Activated naive CD4-positive, alpha-beta T cell (primary cell): ENCODE measurements at places on chromosomes 6 and 20.

- DNase-seq: no peak
Observed at GRCh38 chr20:24991897-24992486, 559 bp downstream of the APMAP start.

- DNase-seq: no peak
Observed at GRCh38 chr6:105493736-105494135, 90.9 kb upstream of the PREP start.

DNA sequence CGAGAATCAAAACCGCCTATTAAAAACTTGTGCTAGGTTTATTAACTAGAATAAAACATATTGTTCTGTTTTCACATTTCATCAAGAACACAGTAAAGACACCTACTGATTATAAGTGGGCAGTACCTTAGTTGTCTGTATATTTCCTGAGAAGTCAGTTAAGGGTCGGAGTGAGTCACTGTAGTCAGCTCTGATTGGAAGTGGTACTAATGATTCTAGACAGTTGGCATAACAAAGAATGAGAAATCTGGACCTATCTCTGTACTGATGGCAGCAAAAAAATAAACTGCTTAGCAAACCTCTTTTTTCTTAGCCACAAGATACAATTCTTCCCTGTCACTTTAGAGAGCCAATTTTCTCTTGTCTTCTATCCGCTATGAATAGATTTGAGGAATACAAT is 387.3 kb upstream of the ADGRB3 start:
- no peak for DNase-seq

DNA sequence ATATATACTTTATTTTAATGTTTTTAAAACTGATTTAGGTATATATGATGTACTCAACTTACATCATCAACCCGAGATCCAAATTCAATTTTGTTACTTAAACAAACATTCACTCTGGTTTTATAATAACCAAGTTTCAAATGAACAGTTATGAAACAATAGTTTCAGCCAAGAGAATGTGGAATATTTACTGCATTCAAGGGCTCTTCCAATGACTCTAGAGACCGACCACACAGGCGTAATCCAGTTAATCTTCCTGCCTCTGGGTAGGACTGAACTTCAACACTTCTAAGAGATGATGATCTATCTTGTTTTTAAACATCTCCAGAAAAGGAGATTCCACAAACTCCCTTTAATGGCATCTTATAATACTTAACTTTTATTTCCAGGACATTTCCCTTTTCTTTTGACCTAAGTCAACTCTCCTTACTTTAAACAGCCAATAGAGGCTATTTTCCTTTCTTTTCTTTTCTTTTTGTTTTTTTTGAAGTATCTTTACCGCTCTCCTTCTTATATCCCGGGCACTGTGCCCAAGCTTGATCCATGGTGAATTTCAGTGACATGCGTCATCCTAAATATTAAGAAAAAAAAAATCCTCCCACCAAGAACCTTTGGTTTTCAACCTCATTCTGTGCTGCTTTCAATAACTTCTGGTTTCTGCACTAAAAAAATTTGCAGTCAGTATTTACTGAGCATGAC is 110.1 kb downstream of the KIF13A start:
- DNase-seq: no peak

- DNase-seq: no peak
Observed at GRCh38 chr6:90583179-90583835, 3.6 kb downstream of the MAP3K7 start.

DNA sequence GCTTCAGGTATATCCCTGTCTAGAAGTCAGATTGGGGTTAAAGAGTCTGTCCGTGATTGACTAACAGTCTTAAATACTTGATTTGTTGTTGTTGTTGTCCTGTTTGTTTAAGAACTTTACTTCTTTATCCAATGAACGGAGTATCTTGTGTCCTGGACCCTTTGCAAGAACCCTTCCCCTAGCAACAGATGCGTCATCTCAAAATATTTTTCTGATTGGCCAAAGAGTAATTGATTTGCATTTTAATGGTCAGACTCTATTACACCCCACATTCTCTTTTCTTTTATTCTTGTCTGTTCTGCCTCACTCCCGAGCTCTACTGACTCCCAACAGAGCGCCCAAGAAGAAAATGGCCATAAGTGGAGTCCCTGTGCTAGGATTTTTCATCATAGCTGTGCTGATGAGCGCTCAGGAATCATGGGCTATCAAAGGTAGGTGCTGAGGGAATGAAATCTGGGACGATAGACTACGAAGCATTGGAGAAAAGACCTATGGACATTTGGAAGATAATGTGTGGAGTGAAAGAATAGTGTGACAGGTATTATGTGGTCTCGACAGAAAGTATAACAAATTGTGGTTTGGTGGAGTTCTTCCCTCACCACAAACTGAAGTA is at the start of gene HLA-DRA:
Gene HLA-DRA (plus strand): TSS at position 286 of the 613 bp plus-strand sequence. CDS start 64 bp downstream, at position 350.
- DNase-seq: no peak

DNA sequence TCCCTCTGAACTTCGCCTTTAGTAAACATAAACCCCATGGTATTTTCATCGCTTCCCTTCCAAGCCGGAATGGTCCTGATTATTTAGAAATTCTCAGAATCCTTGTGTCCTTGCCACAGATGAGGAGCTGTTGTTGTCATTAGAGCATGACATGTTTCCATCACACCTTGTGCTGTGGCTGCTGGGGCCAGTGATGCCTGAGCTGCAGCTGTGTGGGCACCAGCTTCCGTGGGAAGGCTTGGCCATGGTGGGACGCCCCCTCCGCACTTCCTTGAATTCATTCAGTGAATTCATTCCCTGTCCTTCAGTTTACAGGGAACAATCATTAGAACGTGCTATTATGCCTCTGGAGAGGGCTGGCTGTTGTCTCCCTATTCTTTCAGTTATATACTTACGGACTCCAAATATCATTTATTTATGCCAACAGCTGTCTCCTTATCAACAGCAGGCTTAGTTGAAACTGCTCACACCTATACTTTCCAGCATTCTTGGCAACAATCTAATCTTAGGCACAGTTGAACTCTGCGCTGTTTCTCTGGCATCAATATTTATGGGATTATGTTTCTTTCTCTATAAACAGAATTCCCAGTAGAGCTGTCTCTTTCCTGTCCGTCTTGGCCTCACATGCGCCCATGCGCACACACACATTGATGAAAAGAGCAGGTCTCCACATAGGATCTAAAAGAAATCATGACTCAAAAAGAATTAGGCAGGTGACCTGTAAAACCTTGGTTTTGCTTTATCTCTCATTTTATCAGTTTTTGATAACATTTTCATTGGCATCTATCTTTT is 9.0 kb downstream of the ADGRF1 start:
- DNase-seq: no peak

DNA sequence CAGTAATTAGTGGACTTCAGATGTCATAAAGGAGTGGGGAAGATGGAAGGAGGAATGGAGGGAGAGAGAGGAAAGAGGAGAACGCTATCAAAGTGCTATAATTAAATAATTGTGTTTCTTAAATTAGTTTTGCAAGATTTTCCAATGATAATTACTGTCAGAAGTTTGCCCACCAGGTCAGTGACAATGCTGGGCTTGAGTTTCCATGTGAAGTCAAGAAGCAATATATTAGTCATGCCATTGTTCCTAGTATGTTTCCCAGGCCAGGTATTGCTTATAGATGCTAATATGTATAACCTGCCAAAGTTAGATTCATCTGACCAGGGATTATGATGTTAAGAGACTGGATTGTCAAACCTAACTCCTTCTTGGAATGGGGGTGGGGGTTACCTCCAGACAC is 131.9 kb downstream of the GJA10 start:
- DNase-seq: no peak

- DNase-seq: no peak
Observed at GRCh38 chr6:158769771-158770432, 49.3 kb downstream of the EZR start.

- no peak for DNase-seq
Observed at GRCh38 chr20:62534526-62535221, 58.9 kb upstream of the GATA5 start.

DNA sequence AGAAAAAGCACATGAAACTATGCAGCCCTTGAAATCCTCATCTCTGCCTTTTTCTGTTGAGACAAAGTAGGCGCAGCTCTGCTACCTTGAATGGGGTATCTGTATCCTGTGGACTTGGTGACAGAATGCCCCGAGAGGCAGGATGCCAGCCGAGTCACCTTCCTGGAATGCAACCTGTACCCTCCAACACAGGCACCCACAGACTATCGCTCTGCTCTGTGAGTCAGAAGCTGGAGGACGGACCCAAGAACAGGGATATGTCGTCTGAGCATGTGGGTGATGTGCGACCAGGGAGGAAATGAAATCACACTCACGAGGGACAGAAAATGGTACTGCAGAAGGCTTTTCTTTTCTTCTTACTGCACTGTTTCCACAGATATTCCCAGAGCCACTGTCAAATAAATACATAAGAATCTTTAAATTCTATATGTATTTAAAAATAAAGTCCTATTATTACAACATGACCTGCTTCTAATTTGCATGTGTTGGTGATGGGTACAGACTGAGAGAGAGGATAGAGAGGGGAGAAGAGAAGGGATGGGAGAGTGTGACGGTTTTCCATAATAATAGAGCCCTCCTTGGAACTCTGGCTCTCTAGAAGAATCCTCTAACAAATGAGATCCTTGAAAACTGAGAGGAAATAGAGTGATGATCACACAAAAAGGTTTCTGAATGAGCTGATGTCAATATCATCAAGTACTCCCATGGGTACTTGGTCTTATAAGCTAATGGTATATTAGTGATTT is 308.1 kb downstream of the FOXC1 start:
- DNase-seq: no peak

- no peak for DNase-seq
Observed at GRCh38 chr6:112235956-112236355, 18.4 kb downstream of the LAMA4 start.

DNA sequence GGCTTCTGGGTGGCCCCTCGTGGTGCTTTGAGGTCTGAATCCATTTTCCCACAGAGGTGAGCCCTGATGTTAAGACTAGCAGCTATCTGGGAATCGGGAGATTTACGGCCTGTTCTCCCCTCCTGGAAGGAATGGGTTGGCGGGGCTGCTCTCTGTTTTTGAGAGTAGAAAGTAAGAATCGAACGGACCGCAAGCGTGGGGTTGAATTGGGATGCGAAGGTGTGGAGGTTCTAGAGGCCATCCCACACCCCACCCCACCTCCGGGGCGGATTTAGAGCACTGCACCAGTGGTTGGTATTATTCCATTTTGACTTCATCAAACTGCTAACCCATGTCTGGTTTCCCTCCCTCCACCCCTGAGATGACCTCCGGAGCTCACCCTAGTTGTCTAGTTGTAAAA is 11.5 kb downstream of the PYGB start:
- no peak for DNase-seq

GRCh38 chr6:80932359-80932758 is 820.1 kb downstream of the TENT5A start:
- DNase-seq: no peak

- DNase-seq: no peak
Observed at GRCh38 chr20:54044156-54044555, 26.2 kb downstream of the BCAS1 start.

DNA sequence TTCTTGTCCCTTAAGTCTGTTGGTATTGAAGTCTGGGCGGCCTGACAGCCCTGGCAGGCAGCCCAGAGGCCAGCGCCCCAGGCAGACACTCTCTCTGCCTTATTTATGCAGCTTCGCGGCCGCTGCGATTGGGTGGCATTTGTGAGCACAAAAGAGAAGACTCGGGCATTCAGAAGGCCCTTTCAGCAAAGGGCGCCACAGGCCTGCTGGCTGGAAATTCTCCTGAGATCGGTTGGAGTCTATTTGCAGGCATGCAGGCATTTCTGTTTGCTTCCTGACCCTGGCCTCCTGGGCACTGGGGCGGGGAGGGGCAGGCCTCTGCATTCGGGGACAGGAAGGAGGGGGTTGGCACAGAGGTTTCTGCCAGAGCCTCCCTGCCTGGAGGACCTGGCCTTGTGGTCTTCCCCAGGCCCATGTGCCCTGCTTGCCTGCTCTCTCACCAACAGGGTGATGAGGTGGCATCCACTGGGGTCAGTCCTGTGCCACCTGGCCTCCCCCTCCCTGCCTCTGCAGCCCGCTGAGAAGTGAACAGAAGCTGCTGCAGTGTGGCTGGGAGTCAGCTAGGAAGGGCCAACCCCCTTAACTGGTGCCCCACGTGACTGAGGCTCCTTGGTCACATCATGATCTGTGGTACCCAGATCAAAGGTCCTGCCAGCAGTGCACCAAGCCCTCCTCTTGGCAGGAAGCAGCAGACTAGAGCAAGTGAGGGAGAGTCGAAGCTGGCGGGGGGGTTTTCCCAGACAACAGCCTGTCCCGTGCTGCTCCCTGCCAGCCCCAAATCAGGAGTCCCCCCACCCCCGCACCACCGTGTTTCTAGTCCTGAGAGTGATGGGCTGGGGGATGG is 16.6 kb upstream of the CCDC167 start:
- peak; percentile 68 for DNase-seq

- no peak for DNase-seq
Observed at GRCh38 chr6:49646130-49646824, 9.6 kb upstream of the RHAG start.

DNA sequence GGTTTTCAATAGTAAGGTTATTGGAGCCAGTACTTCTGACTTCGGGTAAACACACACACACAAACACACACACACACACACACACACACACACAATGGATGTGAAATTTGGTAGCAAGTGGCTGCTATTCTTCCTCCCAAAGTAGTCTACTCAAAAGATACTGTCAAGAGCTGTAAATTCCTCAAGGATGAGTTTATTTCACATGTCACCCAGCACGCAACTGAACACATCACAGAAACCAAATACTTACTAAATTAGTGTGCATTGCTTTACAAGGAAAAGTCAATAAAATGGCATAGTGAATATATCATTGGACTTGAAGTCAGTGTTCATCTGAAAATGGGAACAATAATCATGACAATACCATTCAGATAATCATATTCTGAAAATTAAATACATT is 32.9 kb downstream of the MMUT start:
- DNase-seq: no peak

DNA sequence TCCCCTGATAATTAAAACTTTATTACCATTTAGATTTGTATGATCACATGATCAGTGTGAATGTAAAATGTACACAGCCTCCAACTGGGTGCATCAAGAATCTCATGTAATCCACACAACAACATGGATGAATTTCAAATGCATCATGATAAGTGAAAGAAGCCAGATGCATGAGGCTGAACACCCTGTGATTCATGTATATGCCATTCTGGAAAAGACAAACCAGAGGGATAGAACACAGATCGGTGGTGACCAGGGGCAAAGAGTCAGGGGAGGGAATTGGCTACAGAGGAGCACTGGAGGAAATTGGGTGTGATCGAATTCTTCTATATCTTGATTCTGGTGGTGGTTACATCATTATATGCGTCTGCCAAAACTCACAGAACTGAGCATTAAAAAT is 170.7 kb upstream of the SLC24A3 start:
- DNase-seq: no peak

DNA sequence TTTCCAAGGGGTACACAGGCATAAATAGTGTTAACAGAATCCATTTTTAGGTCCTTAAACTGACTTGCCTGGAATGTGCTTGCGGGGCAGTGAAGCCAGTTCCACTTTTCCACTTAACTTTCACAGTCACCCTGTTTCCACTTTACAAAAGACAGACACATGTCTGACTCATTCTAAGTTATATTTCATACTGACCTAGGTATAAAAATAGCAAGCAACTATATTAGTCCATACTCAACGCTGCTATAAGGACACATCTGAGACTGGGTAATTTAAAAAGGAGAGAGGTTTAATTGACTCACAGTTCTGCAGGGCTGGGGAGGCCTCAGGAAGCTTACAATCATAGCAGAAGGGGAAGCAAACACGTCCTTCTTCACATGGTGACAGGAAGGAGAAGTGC is 88.2 kb downstream of the MTFR2 start:
- DNase-seq: no peak
